Stimulated activated CD8-positive, alpha-beta memory T cell treated with anti-CD3 and anti-CD28 coated beads, Interleukin-4, amount 100 ng/mL, for 4 hours (primary cell): ENCODE measurements at places on chromosomes 2 and 18.

DNA sequence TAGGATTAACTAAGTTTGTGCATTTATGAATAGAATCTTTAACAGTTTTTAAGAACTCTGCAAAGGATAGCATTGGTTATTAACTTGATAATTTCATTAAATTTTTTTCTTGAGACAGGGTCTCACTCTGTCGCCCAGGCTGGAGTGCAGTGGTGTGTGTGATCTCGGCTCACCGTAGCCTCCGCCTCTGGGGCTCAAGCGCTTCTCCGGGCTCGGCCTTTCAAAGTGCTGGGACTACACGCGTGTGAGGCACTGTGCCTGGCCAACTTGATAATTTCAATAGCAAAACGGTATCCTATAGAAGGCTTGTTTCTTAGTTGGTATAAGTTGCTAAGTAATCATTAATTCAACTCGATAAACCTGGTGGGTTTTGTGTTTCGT lies 38.0 kb downstream of the ADNP2 start:
- no peak for DNase-seq

DNA sequence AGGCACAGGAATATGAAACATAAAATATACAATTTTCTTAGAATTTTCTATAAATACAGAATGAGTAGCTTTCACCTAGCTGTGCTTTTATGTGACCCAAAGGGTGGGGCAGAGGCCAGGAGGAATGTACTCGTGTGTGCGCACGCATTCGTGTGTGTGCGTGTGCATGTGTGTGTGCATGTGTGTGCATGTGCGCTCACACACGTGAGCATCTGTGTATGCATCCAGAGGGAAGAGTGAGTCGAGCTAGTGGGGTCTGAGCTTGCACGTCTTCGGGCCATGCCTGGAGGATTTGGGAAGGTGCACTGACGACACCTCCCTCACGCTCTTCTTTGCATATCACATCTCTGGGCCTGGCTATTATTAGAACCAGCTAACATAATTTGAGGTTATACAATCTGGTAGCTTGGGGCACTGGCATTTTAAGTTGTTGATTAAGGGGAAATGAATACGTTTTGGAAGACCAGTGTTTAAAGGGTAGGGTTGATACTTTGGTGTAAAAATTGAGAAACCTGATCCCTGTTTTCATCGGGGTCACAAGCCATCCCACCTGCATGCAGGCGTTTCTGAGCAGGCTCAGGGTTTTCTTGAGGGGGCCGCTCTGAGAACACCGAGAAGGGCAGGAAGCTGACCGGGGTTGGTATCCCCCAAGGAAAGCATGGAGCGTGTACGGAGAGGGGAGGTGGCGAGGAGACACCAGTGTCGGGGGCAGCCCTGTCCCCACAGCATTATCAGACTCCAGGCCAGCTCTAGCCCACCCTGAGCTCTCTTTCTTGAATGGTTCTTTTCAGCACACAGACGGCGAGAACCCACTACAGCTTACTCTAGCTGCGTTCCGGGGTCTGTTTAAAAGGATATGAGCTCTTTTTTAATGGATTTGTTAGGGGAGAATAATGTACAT lies 85.3 kb downstream of the LRRFIP1 start:
- DNase-seq = no peak

GRCh38 chr2:211737282-211737681 lies 801.3 kb downstream of the ERBB4 start:
- DNase-seq = no peak

- DNase-seq = no peak
These were observed 45.6 kb upstream of the GREB1L start for GRCh38 chr18:21196426-21196825.

DNA sequence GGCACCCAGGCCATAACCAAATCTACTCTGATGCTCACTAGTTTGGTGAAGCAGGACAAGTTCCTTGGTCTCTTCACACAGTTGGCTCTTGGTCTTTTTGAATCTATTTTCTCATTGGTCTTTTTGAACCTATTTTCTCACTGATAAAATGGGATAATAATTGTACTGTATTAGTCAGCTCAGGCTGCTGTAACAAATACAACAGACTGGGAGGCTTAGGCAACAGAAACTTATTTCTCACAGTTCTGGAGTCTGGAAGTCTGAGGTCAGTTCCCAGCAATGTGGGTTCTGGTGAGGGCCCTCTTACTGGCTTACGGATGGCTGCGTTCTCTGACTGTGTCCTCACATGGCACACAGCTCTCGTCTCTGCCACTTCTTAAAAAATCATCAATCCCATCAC lies 63.5 kb downstream of the C1D start:
- DNase-seq = no peak

GRCh38 chr2:242019344-242019743 lies 149.8 kb downstream of the RTP5 start:
- DNase-seq = no peak

DNA sequence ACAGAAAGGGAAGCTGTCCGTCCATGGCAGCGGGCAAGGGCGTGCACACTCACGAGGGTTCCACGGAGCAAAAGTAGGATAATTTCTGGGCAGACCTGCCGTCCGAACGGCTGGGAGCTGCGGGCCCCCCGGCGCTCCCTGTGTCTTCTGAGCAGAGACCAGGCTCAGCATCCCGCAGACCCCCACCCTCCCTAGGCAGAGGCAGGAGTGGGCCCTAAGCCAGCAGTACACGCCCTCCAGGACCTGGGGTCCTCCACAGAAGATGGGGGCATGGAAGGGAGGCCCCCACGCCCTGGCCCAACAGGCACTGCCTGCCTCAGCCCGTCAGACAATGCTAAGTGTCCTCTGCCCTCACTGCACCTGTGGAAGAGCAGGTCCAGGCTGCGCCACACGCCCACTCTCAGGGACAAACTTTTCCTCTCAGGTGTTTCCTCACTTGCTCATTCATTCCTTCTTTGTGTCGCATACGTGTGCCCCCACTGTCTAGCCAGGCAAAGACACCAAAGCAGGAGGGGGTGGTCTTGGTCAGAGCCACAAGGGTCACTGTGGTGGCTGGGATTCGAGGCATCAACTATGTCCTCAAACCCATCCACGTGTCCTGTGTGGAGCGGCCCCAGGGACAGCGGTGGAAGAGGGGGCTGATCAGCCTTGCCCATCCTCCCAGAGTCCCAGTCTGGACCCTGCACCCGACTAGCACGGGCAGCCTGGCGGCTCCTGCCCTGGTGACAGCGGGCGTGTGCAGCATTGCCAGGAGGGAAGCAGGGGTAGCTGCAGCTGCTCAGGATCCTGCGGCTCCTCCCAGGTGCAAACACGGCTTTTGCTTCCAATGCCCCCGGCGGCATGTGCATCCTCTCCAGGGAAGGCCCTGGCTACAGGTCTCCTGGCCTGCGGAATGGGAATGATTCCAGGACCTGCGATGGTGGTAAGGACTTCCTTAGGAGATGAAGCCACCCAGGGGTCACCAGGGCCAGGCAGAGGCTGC lies 2.4 kb upstream of the GPC1 start:
- DNase-seq = no peak

GRCh38 chr2:81002906-81003305 lies 698.4 kb upstream of the LRRTM1 start:
- no peak for DNase-seq

GRCh38 chr2:158189526-158189925 lies 87.8 kb downstream of the UPP2 start:
- DNase-seq = no peak
